ENCODE measurements at places on chromosomes 7 and 10. TPM values are rescaled to one million over a fixed set of nuclear protein-coding genes. Genes with fewer than 3 reads are reported as not detected.

Gene PDK4
- 1.2 TPM for total RNA-seq

Gene FXYD4
- not detected for total RNA-seq

Gene NAT16
- not detected for total RNA-seq

Gene FHIP2A
- 20.0 TPM for total RNA-seq

Gene SFTPA1
- total RNA-seq, result not detected

Gene GCK
- total RNA-seq, result 1.8 TPM

Gene C10orf105
- 0.04 TPM for total RNA-seq

Gene SAP25
- 14.3 TPM for total RNA-seq

Gene ADAMTS14
- total RNA-seq, result not detected

Gene SLC18A3
- total RNA-seq, result not detected

Gene DPY19L1
- total RNA-seq, result 16.2 TPM

Gene PNLIP
- total RNA-seq, result not detected

Gene PDE1C
- total RNA-seq, result not detected

GRCh38 chr7:23205909-23206767 is 24.3 kb downstream of the NUP42 start:
- no peaks in the 10 kb centered on the region for H3K27me3 ChIP-seq
- no peaks in the 10 kb centered on the region for H3K4me1 ChIP-seq
- H3K36me3 ChIP-seq, result no peaks in the 10 kb centered on the region
- DNase-seq, result no peak
- H3K4me3 ChIP-seq, result no peak overlapping the region
- no peak overlapping the region for H3K27ac ChIP-seq

DNA sequence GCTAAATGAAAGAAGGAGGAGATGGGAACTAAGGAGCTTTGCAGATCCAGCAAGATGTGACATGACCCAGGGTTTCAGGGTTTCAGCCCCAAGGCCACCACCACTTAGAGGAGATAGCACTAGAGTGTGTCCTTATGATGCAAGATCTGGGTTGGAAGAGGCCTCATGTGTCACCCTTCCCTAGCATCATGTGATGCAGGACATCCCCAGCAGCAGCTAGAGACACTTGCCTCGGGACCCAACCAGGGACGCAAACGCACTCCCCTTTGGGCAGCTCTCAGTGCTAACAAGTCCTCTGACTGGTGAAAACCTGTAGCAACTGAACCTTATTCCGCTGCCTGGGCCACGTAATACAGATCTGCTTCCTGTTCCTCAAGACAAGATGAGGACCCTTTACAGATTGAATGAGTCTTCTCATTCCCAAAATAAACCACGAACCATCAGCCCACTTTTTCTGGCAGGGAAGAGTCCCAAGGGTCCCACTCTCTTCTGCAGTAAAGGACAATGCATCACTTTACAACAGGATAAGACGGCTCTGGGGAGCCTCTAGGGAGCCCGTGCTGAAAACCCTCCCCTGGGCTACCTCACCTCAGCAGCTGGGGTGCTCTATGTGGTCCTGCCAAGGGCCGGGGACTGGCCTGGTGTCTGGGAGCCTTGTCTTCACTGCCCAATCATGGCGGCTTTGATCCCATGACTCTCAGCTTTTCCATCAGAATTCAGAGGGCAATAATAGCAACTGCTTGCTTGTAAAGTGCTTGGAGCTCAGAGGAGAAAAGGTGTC is 44.8 kb upstream of the GDF10 start:
- DNase-seq, result no peak
- H3K27ac ChIP-seq, result no peak overlapping the region
- H3K27me3 ChIP-seq, result no peaks in the 10 kb centered on the region
- peaks cover 54% of the 10 kb centered on the region for H3K4me1 ChIP-seq

DNA sequence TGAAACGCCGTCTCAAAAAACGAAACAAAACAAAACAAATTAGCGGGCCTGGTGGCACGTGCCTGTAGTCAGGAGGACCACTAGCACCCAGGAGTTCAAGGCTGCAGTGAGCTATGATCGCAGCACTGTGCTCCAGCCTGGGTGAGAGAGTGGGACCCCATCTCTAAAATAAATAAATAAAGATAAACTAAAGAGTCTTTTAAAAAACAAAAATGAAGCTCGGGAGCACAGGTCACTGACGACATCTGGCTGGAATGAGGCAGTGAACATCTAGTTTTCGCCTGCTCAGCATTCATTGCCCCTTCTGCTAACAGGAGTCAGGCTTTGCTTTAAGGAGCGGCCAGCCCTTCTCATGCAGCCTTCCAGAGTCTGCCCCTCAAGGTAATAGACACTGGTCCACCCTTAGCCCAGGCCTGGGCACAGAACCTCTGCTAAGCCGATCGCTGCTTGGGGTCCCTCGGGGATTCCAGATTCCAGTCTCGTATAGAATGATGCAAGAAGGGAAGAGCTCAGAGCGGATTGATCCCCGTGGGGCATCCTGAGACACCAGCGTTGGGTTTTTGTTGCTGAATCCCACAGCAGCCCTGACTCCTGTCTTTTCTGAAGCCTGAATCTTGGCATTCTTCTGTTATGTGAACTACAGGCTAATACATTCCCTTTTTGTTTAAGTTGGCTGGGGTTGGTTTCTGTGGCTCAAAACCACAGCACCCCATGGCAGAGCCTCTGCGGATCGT is 14.2 kb upstream of the FOXK1 start:
- no peaks in the 10 kb centered on the region for H3K4me1 ChIP-seq
- H3K27me3 ChIP-seq, result no peaks in the 10 kb centered on the region
- H3K27ac ChIP-seq, result no peak overlapping the region
- no peaks in the 10 kb centered on the region for H3K36me3 ChIP-seq
- DNase-seq, result no peak

GRCh38 chr10:12681252-12681651 is 320.3 kb downstream of the CCDC3 start:
- no peak overlapping the region for H3K27ac ChIP-seq
- no peak overlapping the region for H3K4me3 ChIP-seq
- peak; percentile 7 for DNase-seq
- H3K4me1 ChIP-seq, result no peaks in the 10 kb centered on the region

GRCh38 chr10:129944456-129944855 is 19.6 kb downstream of the EBF3 start:
- H3K4me3 ChIP-seq, result no peak overlapping the region
- no peak overlapping the region for H3K27ac ChIP-seq
- DNase-seq, result no peak
- no peaks in the 10 kb centered on the region for H3K36me3 ChIP-seq

DNA sequence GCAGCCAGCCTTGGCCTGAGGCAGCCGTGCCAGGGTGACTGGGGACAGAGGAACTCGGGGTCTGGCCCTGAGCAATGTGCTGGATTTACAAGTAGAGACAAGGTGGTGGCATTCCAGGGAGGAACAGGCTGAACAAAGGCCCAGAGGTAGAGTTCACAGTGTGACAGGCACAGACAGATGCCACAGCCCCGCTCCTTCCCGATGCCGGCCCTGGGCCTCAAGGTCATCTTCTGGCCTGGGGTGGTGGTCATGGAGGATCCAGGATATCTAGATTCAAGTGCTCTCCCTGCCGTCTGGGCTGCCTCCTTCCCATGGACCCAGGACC is 68.9 kb upstream of the COL13A1 start:
- H3K4me1 ChIP-seq, result no peaks in the 10 kb centered on the region
- no peak overlapping the region for H3K4me3 ChIP-seq
- H3K27me3 ChIP-seq, result no peaks in the 10 kb centered on the region
- H3K36me3 ChIP-seq, result no peaks in the 10 kb centered on the region
- no peak overlapping the region for H3K27ac ChIP-seq
- DNase-seq, result no peak

- H3K27ac ChIP-seq, result no peak overlapping the region
- H3K4me1 ChIP-seq, result peaks cover 18% of the 10 kb centered on the region
- H3K4me3 ChIP-seq, result no peak overlapping the region
- no peak for DNase-seq
Measured at GRCh38 chr10:68992636-68993440, 4.2 kb downstream of the KIFBP start.

DNA sequence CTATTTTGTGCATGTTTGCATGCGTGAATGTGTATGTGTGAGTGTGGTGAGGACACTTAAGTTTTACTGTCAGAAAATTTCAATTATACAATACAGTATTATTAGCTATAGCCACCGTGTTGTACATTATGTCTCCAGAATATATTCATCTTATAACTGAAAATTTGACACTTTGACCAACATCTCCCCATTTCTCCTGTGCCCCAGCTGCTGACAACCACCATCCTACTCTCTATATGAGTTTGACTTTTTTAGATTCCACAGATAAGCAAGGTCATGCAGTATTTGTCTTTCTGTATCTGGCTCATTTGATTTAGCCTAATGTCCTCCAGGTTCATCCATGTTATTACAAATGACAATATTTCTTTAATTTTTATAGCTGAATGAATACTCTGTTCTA is 195.0 kb downstream of the GPR37 start:
- no peak for DNase-seq
- H3K27me3 ChIP-seq, result no peaks in the 10 kb centered on the region
- H3K27ac ChIP-seq, result no peak overlapping the region
- H3K4me3 ChIP-seq, result no peak overlapping the region
- H3K36me3 ChIP-seq, result no peaks in the 10 kb centered on the region

DNA sequence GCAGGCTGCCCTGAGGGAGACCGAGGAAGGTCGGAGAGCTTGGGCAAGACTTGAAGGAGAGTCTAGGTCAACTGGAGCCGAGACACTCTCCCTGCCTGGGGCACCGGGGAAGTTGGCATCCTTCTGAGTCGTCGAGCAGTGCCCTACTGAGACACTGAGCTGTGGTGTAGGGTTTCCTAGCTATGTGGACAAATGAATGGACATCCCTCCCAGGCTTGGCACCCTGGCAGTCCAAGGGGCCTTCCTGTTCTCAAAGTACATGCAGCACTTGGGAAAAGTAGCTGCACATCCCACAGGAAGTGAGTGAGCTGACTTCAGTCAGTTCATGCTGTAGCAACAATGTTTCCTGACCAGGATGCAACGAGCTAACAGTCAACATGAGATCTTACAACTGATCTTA is 57.2 kb upstream of the INPP5A start:
- no peak overlapping the region for H3K27ac ChIP-seq
- H3K4me3 ChIP-seq, result no peak overlapping the region
- no peaks in the 10 kb centered on the region for H3K4me1 ChIP-seq
- no peaks in the 10 kb centered on the region for H3K27me3 ChIP-seq
- no peaks in the 10 kb centered on the region for H3K36me3 ChIP-seq

GRCh38 chr7:121961089-121961867 is 88.3 kb downstream of the PTPRZ1 start:
- H3K4me1 ChIP-seq, result no peaks in the 10 kb centered on the region
- no peak overlapping the region for H3K27ac ChIP-seq
- H3K27me3 ChIP-seq, result no peaks in the 10 kb centered on the region
- H3K4me3 ChIP-seq, result no peak overlapping the region
- no peaks in the 10 kb centered on the region for H3K36me3 ChIP-seq
- no peak for DNase-seq

- H3K27me3 ChIP-seq, result no peaks in the 10 kb centered on the region
- no peaks in the 10 kb centered on the region for H3K36me3 ChIP-seq
- no peak overlapping the region for H3K4me3 ChIP-seq
- H3K27ac ChIP-seq, result no peak overlapping the region
- no peak for DNase-seq
- no peaks in the 10 kb centered on the region for H3K4me1 ChIP-seq
Measured at GRCh38 chr7:144853542-144853941, 17.7 kb upstream of the TPK1 start.

GRCh38 chr7:47852330-47853245 is 95.7 kb downstream of the PKD1L1 start:
- H3K27me3 ChIP-seq, result no peaks in the 10 kb centered on the region
- no peaks in the 10 kb centered on the region for H3K4me1 ChIP-seq
- no peak overlapping the region for H3K27ac ChIP-seq
- DNase-seq, result no peak
- H3K36me3 ChIP-seq, result no peaks in the 10 kb centered on the region

GRCh38 chr7:106092204-106092603 is 19.9 kb downstream of the SYPL1 start:
- no peak overlapping the region for H3K4me3 ChIP-seq
- DNase-seq, result no peak
- H3K27me3 ChIP-seq, result no peaks in the 10 kb centered on the region
- H3K36me3 ChIP-seq, result peaks cover 4% of the 10 kb centered on the region
- no peak overlapping the region for H3K27ac ChIP-seq

GRCh38 chr10:38094158-38094926 is at the start of gene ZNF37A:
ZNF37A (plus strand) TSS chr10:38094337; CDS start chr10:38096618, 2,281 bp downstream.
- no peaks in the 10 kb centered on the region for H3K27me3 ChIP-seq
- peak; percentile 85 for DNase-seq
- peaks cover 17% of the 10 kb centered on the region for H3K4me1 ChIP-seq
- H3K27ac ChIP-seq, result peak within 1 kb of the TSS; percentile 95
- peak within 1 kb of the TSS; percentile 86 for H3K4me3 ChIP-seq

DNA sequence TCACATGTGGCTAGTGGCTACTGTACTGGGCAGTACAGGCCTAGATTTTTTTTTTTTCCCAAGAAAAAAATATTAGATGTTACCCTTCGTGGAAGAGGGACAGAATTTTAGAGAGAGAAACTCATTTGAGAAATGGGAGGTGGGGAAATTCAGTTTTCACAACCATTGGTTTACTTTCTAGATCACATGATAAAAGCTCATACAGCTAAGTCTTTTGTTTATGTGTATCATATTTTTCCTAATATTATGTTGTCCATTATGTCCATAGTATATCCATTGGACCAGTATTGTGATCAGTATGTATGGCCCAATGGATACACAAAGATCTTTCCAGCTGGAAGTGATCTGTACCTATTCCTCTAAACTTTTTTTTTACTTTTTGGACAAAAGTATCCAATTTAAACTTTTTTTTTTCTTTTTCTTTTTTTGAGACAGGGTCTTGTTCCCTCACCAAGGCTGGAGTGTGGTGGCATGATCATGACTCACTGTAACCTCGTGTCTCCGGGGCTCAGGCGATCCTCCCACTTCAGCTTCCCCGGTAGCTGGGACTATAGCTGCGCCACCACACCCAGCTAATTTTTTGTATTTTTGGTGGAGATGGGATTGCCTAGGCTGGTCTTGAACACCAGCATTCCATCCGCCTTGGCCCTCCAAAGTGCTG is 4.1 kb downstream of the CALU start:
- H3K4me1 ChIP-seq, result peaks cover 23% of the 10 kb centered on the region
- DNase-seq, result no peak
- no peaks in the 10 kb centered on the region for H3K36me3 ChIP-seq
- no peak overlapping the region for H3K27ac ChIP-seq
